ENCODE measurements at places on chromosomes 5 and 9. TPM values are rescaled to one million over a fixed set of nuclear protein-coding genes. Genes with fewer than 3 reads are reported as not detected.
A peak's percentile ranks its signal among the peaks of the same experiment; 100 is the strongest.

GRCh38 chr5:13346401-13346800 lies 598.1 kb downstream of the DNAH5 start:
- DNase-seq = no peak

DNA sequence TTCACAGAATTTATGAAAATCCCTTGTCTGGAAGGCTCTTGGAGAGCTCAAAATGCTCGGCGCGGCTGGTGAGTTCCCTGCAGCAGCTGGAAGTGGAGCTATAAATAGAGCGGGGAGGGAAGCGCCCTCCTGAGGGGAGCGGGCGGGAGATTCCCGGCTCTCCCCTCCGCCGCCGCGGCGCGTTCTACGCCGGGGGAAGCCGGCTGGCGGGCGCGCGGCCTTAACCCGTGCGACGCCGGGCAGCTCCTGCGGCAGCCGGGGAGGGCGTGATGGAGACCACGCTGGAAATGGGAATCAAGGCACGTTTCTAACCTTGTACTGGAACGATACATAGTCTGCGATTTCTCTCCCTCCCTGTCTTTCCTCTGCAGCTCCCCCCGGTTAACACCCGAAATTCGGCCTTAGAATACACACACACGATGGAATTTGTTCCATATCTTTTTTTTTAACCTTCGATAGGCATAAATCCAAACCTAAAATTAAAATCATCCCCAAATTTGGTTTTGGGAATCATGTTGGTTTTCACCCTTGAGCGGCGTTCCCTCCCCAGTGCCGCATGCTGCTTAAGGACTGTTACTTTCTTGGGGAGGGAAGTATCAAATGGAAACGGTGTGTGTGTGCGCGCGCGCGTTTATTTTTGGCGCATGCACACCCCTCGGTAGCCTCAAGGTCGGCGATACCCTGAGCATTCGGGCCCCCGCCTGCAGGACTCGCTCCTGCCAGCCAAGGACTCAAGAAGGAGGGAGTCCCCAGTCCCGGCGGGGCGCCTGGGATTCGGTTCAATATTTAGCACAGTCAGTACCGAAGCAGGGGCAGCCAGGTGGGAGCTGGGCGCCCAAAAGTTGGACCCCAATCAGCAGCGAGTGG lies 306.3 kb upstream of the KCNN2 start:
- DNase-seq = no peak

DNA sequence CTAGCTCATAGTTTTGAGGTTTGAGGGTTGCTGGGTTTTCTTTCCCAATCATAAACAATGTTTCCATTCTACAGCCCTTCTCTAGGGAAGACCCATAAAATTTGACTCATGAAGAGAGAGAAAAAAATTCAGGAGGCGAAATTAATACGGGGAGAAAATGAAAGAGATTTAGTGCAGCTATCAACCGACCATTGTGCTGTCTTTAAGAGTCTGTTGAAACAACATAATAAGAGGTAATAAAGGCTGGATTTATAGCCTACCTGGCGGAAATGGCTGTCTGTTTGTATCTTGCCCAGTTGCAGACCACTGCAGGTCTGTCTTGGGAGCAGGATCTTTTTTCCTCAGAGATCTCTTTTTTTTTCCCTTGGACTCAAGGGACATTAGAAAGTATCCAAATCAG lies 66.9 kb downstream of the TLR4 start:
- no peak for DNase-seq

DNA sequence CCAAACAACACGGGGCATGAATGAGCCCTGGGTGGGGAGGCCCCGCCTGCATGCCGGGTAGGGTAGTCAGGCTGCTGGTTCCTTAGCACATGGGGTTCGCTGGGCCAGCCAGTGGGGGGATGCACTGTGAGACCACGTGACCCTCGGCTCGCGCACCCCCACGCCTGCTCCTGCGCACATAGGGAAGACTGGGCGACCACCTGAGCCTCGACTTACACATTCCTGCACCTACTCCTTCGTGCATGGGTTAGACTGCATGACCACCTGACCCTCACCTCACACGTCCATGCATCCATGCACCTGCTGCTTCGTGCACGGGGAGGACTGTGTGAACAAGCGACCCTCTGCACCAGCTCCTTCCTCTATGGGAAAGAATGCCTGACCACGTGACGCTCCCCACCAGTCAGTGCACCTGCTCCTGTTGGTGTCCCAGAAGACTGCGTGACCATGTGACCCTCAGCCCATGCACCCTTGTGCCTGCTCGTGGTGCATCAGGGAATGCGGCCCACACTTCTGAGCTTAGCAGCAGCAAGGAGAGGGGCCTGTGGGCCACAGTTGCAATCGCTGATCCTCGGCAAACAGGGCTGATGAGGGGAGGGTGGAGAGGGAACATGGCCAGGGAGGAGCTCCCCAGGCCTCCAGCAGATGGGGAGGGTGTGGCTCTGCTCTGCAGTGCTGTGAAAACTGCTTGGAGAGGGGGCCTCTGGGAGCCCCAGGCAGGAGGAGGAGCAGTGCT lies 18.1 kb downstream of the LPCAT1 start:
- DNase-seq = no peak

- no peak for DNase-seq
Measured at GRCh38 chr5:1503241-1504068, 20.3 kb downstream of the LPCAT1 start.

GRCh38 chr5:82847562-82847961 lies 229.6 kb downstream of the TMEM167A start:
- DNase-seq = no peak

DNA sequence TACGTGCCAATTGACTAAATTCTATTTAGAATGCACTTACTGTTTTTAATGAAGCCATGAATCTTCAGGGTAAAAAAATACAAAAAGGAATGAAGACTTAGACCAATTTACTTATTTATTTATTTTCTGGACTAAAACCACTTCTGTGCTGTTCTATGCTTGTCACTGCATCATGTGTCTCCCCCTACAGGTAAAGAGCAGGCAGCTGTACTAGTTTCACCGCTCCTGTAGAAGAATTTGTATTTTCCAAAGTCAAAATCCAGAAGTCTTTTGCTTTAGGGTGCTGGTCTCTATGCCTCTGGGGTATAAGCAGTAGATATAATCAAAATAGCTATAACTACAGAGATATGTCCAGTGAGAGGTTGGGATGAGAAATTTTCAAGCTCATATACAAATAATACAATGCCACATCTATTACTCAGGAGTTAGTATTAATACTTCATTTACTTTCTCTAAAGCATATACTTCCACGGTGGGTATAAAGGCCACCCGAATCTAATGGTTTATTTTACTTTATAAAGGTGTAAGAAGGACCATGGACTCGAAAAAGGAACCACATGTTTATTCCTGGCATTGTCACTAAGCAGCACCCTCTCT lies 591.5 kb downstream of the RAB3C start:
- DNase-seq = peak; percentile 57

DNA sequence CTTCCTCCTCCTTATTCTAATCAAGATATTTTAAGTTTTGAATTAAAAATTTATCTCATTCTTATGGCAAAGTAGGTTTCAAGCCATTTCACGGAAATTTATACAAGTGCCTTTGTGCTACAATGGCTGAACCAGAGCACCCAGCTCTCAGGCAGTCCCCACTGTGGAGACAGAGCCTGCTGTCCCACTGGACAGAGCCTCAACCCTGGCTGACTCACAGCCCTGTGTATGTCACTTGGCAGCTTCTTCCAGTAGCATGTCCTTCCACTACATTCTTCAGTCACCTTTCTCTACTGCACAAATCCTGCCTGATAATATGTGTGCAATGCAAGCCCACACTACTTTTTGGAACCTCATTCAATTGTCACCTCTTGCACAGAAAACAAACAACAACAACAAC lies 253.1 kb downstream of the PDE4D start:
- DNase-seq = no peak

- peak; percentile 20 for DNase-seq
Measured at GRCh38 chr5:10635257-10635866, 71.5 kb downstream of the ANKRD33B start.

GRCh38 chr5:15799612-15800011 lies 299.6 kb downstream of the FBXL7 start:
- no peak for DNase-seq

GRCh38 chr9:110131499-110131898 lies 76.5 kb downstream of the C9orf152 start:
- no peak for DNase-seq

DNA sequence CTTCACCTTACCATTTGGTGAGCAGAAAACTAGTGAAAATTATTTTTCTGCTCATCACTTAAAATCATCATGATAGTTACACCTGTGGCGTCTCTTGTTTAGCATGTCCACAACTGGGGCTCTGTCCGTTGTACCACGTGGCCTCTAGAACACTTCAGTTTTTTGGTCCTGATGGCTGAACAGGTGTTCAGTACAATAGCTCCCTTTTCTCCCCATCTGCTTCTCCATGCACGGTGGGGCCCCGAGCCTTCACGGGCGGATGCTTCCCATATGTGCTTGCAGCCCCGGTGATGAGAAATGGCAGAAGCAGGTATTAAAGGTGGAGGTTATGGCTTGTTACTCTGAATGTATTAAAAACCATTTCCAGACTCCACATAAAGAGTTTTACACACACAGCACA lies 304.1 kb downstream of the CWC27 start:
- DNase-seq = no peak

DNA sequence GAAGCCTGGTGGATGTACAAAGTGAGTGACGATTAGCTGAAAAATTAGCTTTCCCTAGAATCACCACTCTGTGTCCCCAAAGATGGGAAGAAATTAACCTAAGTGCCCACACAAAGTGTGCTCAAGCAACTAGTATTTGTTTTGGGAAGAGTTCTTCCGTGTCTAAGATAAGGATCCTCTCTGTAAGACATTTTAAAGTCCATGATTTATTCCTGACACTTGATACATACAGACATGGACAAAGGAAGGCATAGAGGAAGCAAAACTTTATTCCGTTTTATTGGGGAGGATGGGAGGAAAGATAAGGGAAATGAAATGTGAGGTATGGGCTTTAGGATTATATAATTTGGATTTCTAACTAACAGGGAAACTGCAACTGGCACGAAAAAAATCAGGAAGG lies 1772.6 kb downstream of the EFNA5 start:
- DNase-seq = no peak

SPINK6 gene
- not detected for total RNA-seq

MARCOL gene
- total RNA-seq = not detected

SOX30 gene
- 0.14 TPM for total RNA-seq

CARTPT gene
- total RNA-seq = not detected

PAPPA gene
- total RNA-seq = not detected

GHR gene
- not detected for total RNA-seq

TLR4 gene
- 0.83 TPM for total RNA-seq
